Activated T-helper 17 cell treated with anti-CD3 and anti-CD28 coated beads, Interleukin-2, amount 50 U/mL, for 72 hours (primary cell): ENCODE measurements at places on chromosomes 5 and 9.
A peak's percentile ranks its signal among the peaks of the same experiment; 100 is the strongest.

GRCh38 chr9:101403516-101404285 is 5.0 kb downstream of the ZNF189 start:
- no peak for ATAC-seq

DNA sequence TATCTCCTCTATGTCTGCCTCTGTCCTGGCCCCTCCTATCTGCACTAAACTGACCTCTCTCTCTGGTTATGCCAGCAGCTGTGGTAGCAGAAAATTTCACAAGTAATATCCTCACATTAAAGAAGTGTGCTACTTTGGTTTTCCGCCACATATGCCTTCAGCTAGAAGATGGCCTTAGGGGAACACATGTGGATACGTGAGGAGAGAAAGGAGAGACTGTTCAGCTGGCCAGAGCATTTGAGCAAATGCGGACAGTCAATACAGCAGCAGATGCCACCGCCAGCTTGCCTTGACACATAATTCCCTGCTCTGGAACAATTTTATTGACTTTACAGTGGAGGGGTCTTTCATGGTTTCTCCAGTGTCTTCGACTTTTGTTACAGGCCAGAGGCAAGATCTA is 434.6 kb downstream of the TAF11L14 start:
- no peak for ATAC-seq

- no peak for ATAC-seq
Observed at GRCh38 chr5:174229514-174230370, 184.2 kb downstream of the NSG2 start.

DNA sequence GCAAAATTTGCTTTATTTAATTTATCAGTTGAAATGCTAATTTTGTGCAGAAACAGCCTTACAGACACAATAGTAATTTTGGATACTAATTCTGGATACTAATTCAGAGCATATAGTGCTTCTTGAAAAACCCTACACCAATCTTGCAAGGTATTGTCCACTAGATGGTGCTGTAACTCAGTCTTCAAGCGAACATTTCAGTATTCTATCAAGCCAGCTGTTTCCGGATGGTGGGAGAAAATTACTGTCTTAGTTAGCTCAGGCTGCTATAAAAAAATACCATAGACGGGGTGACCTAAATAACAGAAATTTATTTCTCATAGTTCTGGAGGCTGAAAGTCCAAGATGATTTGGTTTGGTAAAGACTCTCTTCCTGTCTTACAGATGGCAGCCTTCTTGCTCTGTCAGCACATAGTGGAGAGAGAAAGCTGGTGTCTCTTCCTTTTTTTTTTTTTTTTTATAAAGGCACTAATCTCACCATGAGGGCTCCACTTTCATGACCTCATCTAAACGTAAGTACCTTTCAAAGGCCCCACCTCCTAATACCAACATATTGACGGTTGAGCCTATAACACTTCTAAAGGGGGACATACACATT is 1306.5 kb upstream of the CDH9 start:
- ATAC-seq = no peak

- ATAC-seq = no peak
Observed at GRCh38 chr5:88741964-88742363, 141.0 kb downstream of the MEF2C start.

DNA sequence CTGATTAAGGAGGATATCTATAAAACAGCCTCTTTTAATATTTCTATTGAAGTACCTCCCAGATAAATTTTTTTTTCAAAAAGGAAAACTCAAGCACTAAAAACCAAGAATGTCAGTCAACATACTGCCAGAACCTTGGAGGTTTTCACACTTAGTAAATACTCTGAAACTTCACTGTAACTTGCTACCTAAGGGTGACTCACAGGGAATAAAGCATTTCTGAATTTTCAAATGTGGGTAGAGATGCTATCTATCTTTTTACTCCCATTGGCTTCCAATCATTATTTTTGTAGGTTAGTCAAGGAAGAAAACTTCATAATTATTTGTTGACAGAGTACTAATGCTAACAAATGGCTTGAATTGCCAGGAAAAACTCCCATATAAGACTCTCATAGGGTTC is 46.1 kb downstream of the SLC25A46 start:
- no peak for ATAC-seq

- peak; percentile 54 for ATAC-seq
Observed at GRCh38 chr9:133369933-133370332, 5.9 kb downstream of the SURF4 start.

DNA sequence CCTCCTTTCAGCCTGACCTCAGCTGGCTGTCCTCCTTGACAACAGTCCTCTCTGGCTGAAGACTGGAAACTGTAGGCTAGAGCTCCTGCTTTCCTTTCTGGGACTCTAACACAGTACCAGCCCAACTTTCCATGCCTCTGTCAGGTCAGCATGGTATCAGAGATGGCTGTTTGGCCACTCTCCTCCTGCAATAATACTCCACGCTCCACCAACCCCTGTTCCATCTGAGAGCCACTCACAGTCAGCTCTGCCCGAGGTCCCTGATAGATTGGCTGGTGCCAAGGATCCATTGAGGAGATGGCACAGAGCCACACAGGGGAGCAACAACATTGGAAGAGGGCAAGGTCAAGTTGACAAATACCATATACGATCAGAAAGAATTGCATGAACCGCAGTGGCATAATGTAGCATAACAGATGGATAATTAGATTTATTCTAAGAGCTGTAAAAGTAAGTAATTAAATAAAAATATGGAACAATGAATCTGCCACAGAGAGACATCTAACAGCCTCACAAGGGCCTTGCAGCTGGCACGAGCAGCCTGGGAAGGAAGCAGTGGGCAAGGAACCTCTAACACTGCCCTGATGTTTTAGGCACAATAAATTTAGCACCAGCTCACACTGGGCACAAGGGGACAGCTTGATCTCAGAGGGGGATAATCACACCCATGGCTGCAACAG is 94.3 kb upstream of the LRRTM2 start:
- ATAC-seq = no peak
